ENCODE measurements at places on chromosomes 2 and 18. TPM values are rescaled to one million over a fixed set of nuclear protein-coding genes. Genes with fewer than 3 reads are reported as not detected.

- DNase-seq = no peak
- H3K27me3 ChIP-seq = peaks cover 5% of the 10 kb centered on the region
- no peaks in the 10 kb centered on the region for H3K4me1 ChIP-seq
- H3K4me3 ChIP-seq = no peak overlapping the region
- H3K36me3 ChIP-seq = peaks cover 10% of the 10 kb centered on the region
- H3K27ac ChIP-seq = no peak overlapping the region
These were observed 3.5 kb downstream of the RNF144A start for GRCh38 chr2:6920743-6921064.

DNA sequence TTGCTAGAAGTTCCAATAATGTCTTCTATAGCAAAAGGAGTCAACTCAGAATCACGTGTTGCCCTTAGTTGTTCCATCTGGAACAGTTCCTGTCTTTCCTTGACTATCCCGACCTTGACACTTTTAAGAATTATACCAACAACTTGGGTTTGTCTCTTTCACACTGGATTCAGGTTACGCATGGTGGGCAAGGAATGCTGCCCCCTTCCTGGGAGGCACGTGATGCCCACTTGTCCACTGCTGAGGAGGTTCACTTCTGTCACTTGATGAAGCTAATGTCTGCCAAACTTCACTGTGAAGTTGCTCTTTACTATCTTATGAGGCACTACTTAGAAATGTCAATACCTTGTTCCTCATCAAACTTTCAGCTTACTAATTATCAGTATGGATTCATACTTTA is 5.3 kb downstream of the COX5B start:
- peak overlapping the region; percentile 19 for H3K27ac ChIP-seq
- H3K27me3 ChIP-seq = no peaks in the 10 kb centered on the region
- no peak overlapping the region for H3K4me3 ChIP-seq
- peaks cover 59% of the 10 kb centered on the region for H3K36me3 ChIP-seq

GRCh38 chr2:73260338-73260984 is 23.8 kb downstream of the FBXO41 start:
- no peaks in the 10 kb centered on the region for H3K4me1 ChIP-seq
- H3K27ac ChIP-seq = no peak overlapping the region
- H3K36me3 ChIP-seq = no peaks in the 10 kb centered on the region
- peaks cover 17% of the 10 kb centered on the region for H3K27me3 ChIP-seq

DNA sequence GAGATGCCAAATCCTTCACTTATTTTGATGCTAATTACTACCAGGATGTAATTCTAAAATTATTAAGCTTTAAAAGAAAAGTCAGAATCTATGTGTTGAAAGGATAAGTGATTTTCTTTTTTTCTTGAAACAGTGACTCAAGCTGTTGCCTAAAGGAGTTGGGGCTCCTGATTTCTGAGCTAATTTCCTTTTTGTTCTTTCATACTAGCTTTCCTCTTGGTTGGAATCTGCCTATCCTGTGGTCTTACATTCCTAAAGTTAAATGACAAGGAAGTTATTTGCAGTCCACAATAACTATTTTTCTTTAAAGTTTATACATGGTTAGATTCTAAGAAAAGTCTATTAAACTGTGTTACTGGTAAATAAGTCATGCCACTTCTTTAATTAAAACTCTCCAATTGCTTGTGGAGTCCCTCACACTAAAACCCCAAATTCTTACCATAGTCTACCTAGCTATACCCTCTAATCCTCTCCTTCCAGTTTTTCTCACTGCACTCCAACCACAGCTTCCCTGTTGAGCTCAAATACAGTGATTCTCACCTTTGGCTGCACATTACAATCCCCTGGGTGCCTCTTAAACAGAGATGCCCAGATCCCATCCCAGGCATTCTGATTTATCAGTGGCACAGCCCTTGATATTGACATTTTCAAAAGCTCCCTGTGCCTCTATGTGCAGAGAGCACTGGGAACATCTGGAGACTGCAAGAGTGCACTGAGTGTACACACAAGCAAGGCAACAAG is 63.3 kb upstream of the EFEMP1 start:
- H3K36me3 ChIP-seq = peaks cover 5% of the 10 kb centered on the region
- no peak overlapping the region for H3K27ac ChIP-seq
- H3K4me3 ChIP-seq = no peak overlapping the region
- H3K27me3 ChIP-seq = peaks cover 1% of the 10 kb centered on the region
- peaks cover 35% of the 10 kb centered on the region for H3K4me1 ChIP-seq

- no peak overlapping the region for H3K4me3 ChIP-seq
- DNase-seq = peak; percentile 36
- H3K36me3 ChIP-seq = no peaks in the 10 kb centered on the region
- peaks cover 51% of the 10 kb centered on the region for H3K4me1 ChIP-seq
- peak overlapping the region; percentile 54 for H3K27ac ChIP-seq
- no peaks in the 10 kb centered on the region for H3K27me3 ChIP-seq
These were observed 64.3 kb upstream of the ACSL3 start for GRCh38 chr2:222796413-222797103.

GRCh38 chr18:36075862-36076587 is 8.7 kb upstream of the RPRD1A start:
- peak overlapping the region; percentile 10 for H3K4me3 ChIP-seq
- peaks cover 25% of the 10 kb centered on the region for H3K4me1 ChIP-seq
- H3K27ac ChIP-seq = no peak overlapping the region

DNA sequence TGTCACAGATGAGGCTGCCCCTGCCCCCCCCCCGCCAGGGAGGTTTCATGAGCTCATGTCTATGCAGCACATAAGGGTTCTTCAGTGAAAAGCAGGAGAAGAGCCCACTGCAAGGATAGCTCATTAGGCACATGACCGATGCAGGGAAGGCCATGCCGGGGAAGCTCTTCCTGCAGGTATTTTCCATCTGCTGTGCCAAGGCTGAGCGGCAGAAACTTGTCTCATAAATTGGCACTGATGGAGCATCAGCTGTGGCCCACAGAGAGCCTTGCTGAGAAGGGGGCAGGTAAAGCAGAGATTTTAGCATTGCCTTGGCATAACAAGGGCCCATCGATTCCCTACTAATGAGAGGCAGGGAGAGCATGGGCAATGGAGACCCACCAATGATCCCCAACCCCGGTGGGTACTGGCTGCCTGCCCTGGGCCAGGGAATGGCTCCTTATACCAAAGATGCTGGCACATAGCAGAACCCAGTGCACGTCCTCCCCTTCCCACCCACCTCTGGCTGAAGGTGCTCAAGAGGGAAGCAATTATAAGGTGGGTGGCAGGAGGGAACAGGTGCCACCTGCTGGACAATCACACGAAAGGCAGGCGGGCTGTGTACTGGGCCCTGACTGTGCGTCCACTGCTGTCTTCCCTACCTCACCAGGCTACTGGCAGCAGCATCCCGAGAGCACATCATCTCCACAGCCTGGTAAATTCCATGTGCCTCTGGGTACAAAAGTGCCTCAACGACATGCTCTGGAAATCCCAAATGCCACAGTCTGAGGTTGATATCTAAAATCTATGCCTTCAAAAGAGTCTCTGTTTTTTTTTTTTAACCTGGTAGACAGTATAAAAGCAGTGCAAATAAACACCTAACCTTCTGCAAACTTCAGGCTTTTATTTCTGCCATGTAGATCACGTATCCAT is 41.4 kb downstream of the STEAP3 start:
- DNase-seq = peak; percentile 42
- H3K36me3 ChIP-seq = no peaks in the 10 kb centered on the region
- H3K27me3 ChIP-seq = peaks cover 5% of the 10 kb centered on the region

The MTA3 gene
- total RNA-seq = 29.9 TPM

DNA sequence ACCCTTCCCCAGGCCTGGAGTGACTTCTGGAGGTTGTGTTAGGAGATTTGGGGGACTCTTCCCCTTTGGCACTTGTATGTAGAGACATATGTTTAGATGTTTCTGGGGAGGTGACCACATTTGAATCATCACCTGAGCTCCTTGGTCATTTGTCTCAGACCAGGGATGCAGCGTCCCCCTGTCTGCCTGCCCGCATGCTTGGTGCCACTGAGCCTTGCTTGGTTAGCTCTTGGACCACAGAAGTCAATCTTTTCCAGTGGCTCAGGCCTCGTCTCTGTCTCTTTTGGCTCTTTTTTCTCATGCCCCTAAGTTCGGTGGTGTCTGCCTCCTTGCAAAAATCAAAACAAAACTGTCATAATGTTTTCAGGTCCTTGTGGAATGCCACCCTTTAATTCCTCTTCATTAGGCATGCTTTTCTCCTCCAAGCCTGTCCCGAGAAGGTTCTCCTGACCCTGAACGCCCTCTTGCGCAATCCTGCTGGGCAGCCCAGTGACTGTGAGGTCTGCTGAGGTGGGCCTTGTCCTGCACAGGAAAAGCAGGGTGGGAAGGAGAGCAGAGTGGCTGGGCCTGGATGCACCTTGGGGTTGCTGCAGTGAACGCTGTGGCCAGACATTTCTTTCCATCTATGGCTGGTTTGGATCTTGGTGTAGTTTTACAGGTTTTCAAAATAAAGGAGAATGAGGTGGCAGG is 24.9 kb downstream of the GLI2 start:
- H3K27ac ChIP-seq = peak overlapping the region; percentile 60
- DNase-seq = no peak
- H3K4me1 ChIP-seq = peaks cover 99% of the 10 kb centered on the region
- H3K4me3 ChIP-seq = peak overlapping the region; percentile 46
- H3K36me3 ChIP-seq = peaks cover 15% of the 10 kb centered on the region

DNA sequence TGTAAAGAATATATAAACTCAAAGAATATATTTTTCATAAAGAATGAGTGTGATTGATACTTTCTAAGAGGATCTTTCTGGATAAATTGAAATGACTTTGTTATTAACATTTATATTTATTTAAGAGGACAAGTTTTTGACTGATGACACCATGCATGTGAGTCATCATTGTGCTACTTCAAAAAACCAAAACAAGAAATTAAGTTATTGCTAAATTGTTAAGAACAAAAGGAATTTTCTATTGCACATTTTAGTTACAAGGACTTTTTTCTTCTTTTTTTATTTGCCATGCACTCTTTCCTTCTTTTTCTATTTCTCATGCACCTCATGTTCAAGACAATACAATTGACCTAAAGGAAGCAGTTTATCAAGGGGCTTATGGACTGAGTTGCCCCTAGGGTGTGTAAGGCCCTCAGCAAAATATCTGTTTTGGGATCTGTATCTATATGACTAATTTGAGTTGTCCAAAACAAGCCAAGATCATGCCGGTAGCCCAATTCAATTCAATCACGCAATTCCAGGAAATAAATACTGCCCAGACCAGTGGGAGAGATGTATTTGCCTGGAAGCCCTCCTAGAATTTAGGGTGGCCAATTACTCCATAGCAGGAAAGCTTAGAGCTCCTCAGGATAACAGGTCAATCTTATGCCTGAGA is 654.3 kb downstream of the METTL4 start:
- H3K27me3 ChIP-seq = no peaks in the 10 kb centered on the region
- no peaks in the 10 kb centered on the region for H3K4me1 ChIP-seq
- no peaks in the 10 kb centered on the region for H3K36me3 ChIP-seq
- no peak overlapping the region for H3K27ac ChIP-seq
- H3K4me3 ChIP-seq = no peak overlapping the region

DNA sequence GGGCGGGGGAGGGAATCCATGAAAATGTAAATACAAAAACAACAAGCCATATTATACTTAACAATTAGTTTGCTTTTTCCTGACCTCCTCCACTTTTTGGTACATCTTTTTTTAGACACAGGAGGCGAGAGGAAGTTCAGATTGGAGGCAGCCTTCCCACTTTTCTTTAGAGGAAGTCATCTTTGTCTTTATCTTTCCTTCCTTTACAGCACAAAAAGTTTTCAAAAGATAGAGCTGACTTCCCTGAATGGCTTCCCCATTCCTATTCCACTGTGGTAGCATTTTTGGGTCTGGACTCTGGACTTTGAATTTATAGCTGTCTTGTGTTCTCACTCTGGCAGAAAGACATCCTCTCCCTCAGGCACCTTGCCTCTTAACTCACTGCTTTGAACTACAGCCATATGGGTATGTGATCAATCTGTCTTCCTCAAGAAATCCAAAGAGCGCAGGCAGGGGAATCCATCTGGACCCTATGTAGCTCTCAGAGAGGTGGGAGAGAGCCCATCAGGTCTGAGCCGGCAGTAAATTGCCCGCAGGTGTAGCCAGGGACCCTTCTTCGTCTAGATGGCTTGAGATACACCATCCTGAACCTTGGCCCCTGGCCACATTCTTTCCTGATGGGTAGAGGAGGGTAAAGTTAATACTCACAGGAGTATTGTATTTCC is 101.9 kb downstream of the AQP4 start:
- H3K4me1 ChIP-seq = no peaks in the 10 kb centered on the region
- H3K27me3 ChIP-seq = peaks cover 3% of the 10 kb centered on the region
- no peaks in the 10 kb centered on the region for H3K36me3 ChIP-seq
- H3K4me3 ChIP-seq = no peak overlapping the region
- DNase-seq = no peak

The ST6GAL2 gene
- total RNA-seq = not detected
